Fibroblast of pulmonary artery (primary cell): ENCODE measurements at places on chromosomes 3 and 15.

DNA sequence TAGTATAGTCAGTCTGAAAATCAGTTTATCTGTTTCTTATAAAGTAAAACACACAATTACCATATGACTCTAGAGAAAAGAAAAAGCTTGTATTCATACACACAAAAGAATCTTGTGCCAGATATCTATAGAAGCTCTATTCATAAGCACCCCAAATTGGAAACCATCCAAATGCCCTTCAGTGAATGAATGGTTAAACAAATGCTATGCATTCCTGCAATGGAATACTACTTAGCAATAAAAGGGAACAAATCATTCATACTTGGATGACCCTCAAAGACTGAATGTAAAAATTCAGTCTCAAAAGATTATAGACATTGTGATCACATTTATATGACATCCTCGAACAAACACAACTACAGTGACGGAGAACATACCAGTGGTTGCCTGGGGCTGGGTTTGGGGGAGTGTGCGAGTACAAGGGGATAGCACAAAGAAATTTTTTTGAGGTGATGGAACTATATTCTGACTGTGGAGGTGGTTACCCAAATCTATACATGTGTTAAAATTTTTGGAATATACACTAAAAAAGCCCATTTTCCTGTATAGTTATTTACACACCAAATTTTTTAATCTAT lies 680.6 kb downstream of the NTRK3 start:
- DNase-seq = no peak

DNA sequence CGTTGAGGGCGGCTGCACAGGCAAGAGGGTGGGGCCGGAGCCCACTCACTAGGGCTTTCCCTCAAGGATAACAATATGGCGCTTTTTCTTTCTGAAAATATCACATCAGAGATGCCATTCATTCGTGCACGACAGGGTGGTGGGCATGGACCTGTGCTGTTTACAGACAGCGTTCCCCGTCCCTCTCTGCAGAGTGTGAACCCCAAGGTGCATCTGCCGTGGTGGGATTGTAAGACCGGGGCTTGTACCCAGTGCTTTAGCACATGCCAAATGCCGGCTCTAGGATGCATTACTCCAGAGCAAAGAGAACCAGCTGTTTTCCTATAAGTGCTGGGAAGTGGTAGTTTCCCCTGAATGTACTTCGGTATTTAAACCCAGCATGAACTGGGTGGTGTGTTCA lies 37.0 kb downstream of the CHDH start:
- DNase-seq = no peak

DNA sequence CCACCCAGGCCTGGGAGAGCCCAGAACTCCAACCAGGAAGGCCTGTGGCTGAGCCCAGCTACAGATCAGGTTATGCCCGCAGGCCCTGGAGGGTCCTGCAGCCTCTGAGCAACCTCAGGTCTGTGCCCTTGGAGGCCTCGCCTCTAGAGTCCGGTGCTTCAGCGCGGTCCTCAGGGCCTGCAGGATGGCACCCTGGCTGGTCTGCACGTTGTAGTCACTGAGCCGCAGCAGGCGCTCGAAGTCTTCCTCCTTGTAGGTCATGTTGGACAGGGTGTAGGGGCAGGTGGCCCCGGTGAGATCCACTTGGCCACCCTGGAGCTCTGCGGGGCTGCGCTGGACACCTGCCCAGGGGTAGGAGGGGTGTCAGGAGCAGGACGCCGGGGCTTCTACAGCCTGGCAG lies 25.8 kb downstream of the PLA2G4D start:
- no peak for DNase-seq

DNA sequence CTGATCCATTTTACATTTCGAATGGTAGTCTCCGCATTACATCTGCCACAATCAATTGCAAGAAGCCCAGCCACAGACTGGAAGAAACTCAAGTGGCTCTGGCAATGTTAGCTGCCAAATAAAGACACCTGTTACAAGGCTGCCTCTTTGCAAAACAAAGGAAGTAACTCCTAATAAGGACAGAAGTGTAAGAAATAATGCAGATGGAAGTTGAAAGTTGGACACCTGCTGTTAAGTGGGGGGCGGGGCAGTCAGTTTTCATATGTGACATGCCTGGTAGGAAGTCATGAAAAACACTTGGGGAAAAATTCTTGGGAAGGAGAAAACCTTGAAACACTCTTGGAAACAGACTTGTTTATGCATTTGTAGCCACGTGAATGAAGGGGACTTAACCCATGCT lies 54.1 kb upstream of the ATP2C1 start:
- no peak for DNase-seq

- DNase-seq = peak; percentile 81
Observed at GRCh38 chr3:65729555-65729954, 309.2 kb downstream of the MAGI1 start.

- DNase-seq = no peak
Observed at GRCh38 chr3:130827486-130827885, 66.4 kb upstream of the ATP2C1 start.

DNA sequence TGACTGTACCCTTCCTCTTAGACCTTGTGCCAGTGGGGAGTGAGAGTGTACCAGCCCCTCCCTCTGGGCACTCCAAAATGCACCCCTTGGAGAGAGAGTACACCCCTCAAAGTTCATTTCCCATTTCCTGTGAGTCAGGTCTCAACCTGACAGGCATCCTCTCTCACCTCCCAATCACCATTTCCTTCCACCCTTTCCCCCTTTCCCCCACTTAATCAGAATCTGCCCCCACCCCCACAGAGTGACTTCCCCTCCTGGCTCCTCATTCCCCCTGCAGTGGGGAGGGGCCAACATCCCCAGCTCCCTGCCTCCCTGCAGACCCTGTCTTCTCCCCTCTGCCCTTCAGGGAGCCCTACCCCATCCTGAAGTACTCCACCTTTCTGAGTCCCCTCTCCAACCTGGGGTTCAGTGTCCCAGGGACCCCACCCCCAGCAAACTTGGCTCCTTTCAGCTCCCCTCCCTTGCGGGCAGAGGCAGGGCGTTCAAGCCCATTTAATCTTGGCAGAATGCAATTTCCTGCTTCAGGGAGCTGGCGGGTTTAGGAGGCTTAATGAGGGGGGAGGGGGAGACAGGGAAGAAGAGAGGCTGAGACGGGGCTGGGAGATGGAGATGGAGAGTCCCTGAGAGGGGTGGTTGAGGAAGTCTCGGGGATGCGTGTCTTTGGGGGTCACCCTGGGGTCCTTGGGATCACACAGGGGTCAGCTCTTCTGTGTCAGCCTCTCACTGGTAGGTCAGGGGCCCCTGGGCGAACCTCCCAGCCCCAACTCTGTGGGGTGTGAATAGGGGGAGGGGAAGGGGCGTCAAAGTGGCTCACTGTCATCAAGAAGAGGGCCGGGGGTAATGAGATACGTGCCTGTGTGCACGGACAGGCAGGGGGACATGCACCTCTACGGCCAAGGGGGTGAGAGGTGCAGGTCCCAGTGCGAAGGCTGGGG lies 16.6 kb upstream of the SEMA3F start:
- no peak for DNase-seq

- no peak for DNase-seq
Observed at GRCh38 chr3:174755833-174756829, 103.0 kb upstream of the NAALADL2 start.

DNA sequence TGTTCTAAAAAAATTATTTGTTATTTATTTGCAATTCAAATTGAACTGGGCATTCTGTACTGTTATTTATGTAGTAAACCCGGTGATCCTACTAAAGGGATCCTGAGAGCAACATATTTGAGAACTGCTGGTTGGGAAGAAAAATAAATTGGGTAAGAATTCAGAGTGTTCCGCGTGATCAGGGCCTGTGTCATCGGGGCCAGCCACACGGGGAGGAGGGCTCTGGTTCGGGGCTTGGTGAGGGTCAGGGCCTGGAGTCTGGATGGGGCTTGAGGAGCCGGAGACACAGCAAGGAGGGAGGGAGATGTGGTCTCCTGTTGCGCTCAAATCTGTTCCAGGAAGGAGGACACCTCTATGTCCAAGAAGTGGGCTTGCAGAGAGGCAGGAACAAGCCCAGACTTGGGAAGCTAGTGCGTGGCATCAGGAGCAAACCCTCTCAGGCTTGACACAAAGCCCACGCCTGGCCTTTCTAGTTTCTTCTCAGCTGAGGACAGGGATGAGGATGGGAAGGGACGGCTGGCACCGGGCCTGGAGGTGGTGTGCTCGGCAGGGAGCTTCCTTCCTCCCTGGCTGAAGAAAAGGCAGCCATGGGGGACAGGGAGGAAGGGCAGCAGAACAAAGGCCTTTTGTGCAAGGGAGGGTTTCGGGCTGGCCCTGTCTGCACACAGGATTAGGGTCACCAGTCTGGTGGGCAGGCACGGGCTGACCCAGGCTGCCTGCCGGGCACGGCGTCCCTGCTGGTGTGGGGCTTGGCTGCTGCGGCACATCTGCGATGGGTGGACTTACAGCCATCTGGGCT lies 22.9 kb upstream of the FBLN2 start:
- DNase-seq = no peak
